ENCODE measurements at places on chromosomes 3 and 15. TPM values are rescaled to one million over a fixed set of nuclear protein-coding genes. Genes with fewer than 3 reads are reported as not detected.

Gene GOLGA8T
- 0.77 TPM for total RNA-seq

Gene GMNC
- not detected for total RNA-seq

Gene ERICH6
- total RNA-seq, result not detected

Gene MST1R
- 1.2 TPM for total RNA-seq

Gene NR2C2
- total RNA-seq, result 56.5 TPM

Gene GOLGA6A
- total RNA-seq, result not detected

Data from activated CD8-positive, alpha-beta memory T cell treated with anti-CD3 and anti-CD28 coated beads, Interleukin-2, amount 10 ng/mL, durations not matched to agents 7 days and 5 days (primary cell).